ENCODE measurements at places on chromosomes 6 and 20.

DNA sequence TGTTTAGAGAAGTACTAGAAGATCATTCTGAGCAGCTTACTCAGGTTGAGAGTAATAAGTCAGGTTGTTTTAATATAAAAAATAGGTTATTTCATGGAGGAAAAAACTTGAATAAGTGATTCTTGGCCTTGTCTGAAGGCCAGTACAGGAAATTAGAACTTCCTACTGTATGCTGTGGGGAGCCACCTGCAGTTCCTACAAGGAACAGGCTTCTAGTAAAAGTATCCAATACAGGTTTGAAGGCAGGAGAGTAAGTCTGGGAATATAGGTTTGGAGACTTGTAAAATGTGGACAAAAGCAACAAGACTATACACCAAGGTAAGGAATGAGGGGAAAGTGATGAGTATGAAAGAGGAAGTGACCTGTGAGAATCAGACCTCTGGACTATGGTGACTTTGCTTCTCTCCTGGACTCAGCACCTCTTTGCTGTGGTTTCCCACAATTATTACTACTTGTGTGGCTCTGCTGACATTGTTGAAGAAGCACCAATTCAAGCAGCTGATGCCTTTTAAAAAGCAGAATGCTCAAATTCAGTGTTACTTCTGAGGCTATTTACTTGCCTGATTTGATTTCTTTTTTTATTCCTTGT is 278.6 kb downstream of the TBC1D7 start:
- no peaks in the 10 kb centered on the region for H3K36me3 ChIP-seq
- H3K4me3 ChIP-seq, result no peak overlapping the region
- DNase-seq, result no peak
- H3K4me1 ChIP-seq, result no peaks in the 10 kb centered on the region

GRCh38 chr6:31815025-31815838 is at the start of the genes HSPA1A and HSPA1L:
Gene HSPA1A, plus strand, starts transcription at chr6:31815543. Its CDS starts 214 bp downstream, at chr6:31815757.
Gene HSPA1L, minus strand, starts transcription at chr6:31815283. Its CDS starts 3,311 bp downstream, at chr6:31811972.
- peaks cover 30% of the 10 kb centered on the region for H3K4me1 ChIP-seq
- H3K36me3 ChIP-seq, result peaks cover 8% of the 10 kb centered on the region
- H3K27me3 ChIP-seq, result no peaks in the 10 kb centered on the region
- H3K4me3 ChIP-seq, result peak within 1 kb of the TSS; percentile 91
- DNase-seq, result peak; percentile 59
- peak within 1 kb of the TSS; percentile 90 for H3K27ac ChIP-seq

- DNase-seq, result no peak
- no peak overlapping the region for H3K27ac ChIP-seq
- H3K36me3 ChIP-seq, result no peaks in the 10 kb centered on the region
These were observed 89.4 kb upstream of the ISM1 start for GRCh38 chr20:13131688-13132087.

DNA sequence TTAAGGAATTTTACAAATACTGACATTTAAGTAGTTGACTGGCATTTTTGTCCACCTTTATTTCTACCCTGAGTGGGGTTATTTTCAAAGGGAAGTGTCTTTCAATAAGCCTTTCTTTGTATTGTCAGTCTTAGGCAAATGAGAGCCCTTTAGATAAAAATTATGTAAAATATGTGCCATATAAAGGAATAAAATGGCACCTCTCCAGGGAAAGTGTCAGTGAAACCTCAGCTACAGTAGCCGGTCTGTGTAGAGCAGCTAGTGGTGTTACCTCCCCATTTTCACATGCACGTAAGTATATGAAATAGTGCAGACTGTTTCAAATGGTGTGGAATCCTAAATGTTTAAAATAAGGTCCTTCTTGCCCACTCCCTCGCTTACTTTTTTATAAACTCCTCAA is 5.0 kb downstream of the FAM217B start:
- H3K4me1 ChIP-seq, result peaks cover 25% of the 10 kb centered on the region
- H3K36me3 ChIP-seq, result peaks cover 40% of the 10 kb centered on the region
- no peak for DNase-seq
- no peak overlapping the region for H3K4me3 ChIP-seq
- H3K27me3 ChIP-seq, result no peaks in the 10 kb centered on the region

DNA sequence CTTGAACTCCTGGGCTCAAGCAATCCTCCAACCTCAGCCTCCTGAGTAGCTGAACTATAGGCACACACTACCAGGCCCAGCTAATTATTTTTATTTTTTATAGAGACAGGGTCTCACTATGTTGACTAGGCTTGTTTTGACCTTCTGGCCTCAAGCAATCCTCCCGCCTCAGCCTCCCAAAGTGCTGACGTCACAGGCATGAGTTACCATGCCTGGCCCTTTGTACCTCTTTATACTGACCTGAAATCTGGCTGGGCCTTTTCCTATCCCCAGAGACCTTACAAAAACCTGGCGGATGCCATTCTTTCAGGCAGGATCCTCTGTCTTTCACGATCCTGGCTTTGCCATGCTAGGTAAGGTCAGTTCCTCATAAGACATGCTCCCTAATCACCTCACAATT is 11.5 kb downstream of the WFDC3 start:
- no peak overlapping the region for H3K4me3 ChIP-seq
- no peak overlapping the region for H3K27ac ChIP-seq
- H3K36me3 ChIP-seq, result no peaks in the 10 kb centered on the region
- H3K27me3 ChIP-seq, result peaks cover 11% of the 10 kb centered on the region
- H3K4me1 ChIP-seq, result peaks cover 9% of the 10 kb centered on the region

DNA sequence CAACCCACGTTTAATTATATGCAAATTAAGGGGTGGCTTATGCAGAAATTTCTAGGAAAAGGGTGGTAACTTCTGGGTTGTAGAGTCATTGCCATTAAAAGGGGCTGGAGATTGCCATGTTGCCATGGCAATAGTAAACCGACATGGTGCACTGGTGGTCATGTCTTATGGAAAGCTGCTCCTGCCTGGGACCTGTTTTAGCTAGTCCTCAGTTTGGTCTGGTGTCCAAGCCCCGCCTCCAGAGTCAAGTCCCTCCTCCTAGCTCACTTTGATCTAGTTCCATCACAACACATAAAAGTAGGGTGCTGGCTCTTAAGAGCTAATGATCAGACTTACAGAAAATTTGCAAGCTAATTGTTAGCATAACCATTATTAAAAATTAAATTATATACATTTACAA is 5.3 kb downstream of the SLC22A2 start:
- no peak for DNase-seq
- no peaks in the 10 kb centered on the region for H3K36me3 ChIP-seq
- H3K27me3 ChIP-seq, result peaks cover 4% of the 10 kb centered on the region
- no peak overlapping the region for H3K27ac ChIP-seq

GRCh38 chr6:40764726-40765125 is 177.6 kb upstream of the LRFN2 start:
- no peak for DNase-seq
- no peak overlapping the region for H3K4me3 ChIP-seq
- peaks cover 11% of the 10 kb centered on the region for H3K27me3 ChIP-seq
- H3K27ac ChIP-seq, result no peak overlapping the region
- peaks cover 2% of the 10 kb centered on the region for H3K4me1 ChIP-seq
- H3K36me3 ChIP-seq, result no peaks in the 10 kb centered on the region

GRCh38 chr6:52297433-52297832 is 12.9 kb upstream of the MCM3 start:
- H3K27me3 ChIP-seq, result no peaks in the 10 kb centered on the region
- H3K4me1 ChIP-seq, result peaks cover 38% of the 10 kb centered on the region
- peak overlapping the region; percentile 76 for H3K4me3 ChIP-seq
- H3K27ac ChIP-seq, result peak overlapping the region; percentile 99
- DNase-seq, result no peak
- H3K36me3 ChIP-seq, result no peaks in the 10 kb centered on the region

DNA sequence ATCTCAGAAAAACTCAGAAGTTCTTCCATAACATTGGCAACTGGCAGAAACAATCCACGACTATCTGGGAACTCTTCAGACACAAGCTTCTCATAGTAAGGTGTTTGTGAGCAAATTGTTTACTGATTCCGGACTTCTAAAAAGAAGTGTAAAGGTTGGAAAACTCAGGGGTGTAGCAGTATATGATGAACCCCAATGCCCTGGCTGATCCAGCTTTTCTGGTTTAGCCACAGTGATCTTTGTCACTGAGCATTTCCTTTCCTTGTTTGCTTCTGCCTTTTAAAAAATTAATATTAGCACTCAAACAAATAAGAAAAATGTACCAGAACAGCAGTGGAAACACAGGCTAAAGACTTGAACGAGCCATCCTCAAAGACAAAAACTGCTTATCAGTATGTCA is 4.9 kb downstream of the RGS17 start:
- H3K27ac ChIP-seq, result no peak overlapping the region
- H3K27me3 ChIP-seq, result peaks cover 31% of the 10 kb centered on the region
- no peaks in the 10 kb centered on the region for H3K36me3 ChIP-seq
- H3K4me3 ChIP-seq, result no peak overlapping the region

- no peaks in the 10 kb centered on the region for H3K4me1 ChIP-seq
- no peaks in the 10 kb centered on the region for H3K36me3 ChIP-seq
- H3K4me3 ChIP-seq, result no peak overlapping the region
- DNase-seq, result no peak
- no peaks in the 10 kb centered on the region for H3K27me3 ChIP-seq
These were observed 377.1 kb upstream of the BTBD3 start for GRCh38 chr20:11540558-11540957.

GRCh38 chr6:141359953-141360352 is 772.8 kb upstream of the GJE1 start:
- H3K36me3 ChIP-seq, result no peaks in the 10 kb centered on the region
- no peak overlapping the region for H3K4me3 ChIP-seq
- DNase-seq, result no peak
- H3K4me1 ChIP-seq, result peaks cover 11% of the 10 kb centered on the region
- H3K27ac ChIP-seq, result no peak overlapping the region

GRCh38 chr20:38870733-38871559 is 55.3 kb upstream of the FAM83D start:
- H3K27me3 ChIP-seq, result no peaks in the 10 kb centered on the region
- DNase-seq, result no peak

DNA sequence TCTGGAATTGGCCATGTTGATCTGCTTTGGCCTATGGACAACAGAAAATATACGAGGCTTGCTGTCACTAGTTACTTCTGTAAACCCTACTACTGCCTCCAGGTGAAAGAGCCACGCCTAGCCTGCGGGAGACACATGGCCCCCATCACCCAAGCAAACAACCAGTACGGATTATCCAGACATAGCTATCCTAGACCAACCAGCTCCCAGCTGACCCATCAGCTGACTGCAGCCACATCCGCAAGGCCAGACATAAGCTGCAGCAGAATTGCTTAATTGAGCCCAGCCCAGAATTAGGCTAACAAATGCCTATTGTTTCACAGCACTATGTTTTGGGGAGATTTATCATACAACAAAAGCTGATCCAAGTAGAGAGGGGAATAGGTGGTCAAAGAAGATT is 13.5 kb downstream of the REV3L start:
- H3K27me3 ChIP-seq, result no peaks in the 10 kb centered on the region
- H3K27ac ChIP-seq, result no peak overlapping the region
- DNase-seq, result no peak
- H3K36me3 ChIP-seq, result peaks cover 10% of the 10 kb centered on the region
- H3K4me3 ChIP-seq, result no peak overlapping the region

GRCh38 chr6:57303931-57304681 is 13.3 kb upstream of the PRIM2 start:
- no peaks in the 10 kb centered on the region for H3K4me1 ChIP-seq
- H3K4me3 ChIP-seq, result no peak overlapping the region
- H3K27me3 ChIP-seq, result peaks cover 20% of the 10 kb centered on the region
- no peak overlapping the region for H3K27ac ChIP-seq

DNA sequence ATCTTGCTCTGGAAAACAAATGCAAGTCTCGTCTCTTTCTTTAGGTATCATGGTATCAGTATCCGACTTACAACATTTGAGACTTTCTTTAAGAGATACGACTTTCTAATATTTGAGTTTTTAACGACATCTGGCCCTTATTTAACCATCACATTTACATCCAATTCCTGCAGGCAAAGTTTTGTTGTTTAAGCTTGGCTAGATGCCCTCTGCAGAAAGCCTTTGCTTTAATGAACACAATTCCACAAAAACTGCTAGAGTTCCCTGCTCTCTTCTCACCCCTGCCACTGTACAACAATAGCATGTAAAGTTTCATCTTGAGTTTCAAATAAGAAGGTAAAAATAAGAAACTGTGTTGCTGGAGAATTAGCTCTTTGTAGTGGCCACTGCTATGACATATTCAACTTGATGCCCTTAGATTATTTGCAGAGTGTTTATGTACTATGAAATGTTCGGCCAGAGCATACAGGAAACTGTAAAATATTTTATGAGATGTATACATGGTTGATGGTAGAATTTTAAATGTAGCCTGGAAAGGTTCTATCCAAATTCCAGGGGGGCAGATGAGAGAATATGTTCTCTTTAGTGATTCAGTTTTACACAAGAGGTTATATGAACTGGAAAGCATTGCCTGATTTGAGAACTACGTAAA is 438.6 kb downstream of the CDC5L start:
- H3K27me3 ChIP-seq, result no peaks in the 10 kb centered on the region
- no peak for DNase-seq
- no peak overlapping the region for H3K27ac ChIP-seq
- H3K4me3 ChIP-seq, result no peak overlapping the region

- peaks cover 34% of the 10 kb centered on the region for H3K4me1 ChIP-seq
- peak overlapping the region; percentile 91 for H3K4me3 ChIP-seq
- peaks cover 4% of the 10 kb centered on the region for H3K36me3 ChIP-seq
These were observed 575 bp upstream of the CNR1 start for GRCh38 chr6:88166493-88167351.

GRCh38 chr6:41370488-41371111 is 35.2 kb downstream of the NCR2 start:
- no peak overlapping the region for H3K4me3 ChIP-seq
- H3K27ac ChIP-seq, result no peak overlapping the region
- H3K4me1 ChIP-seq, result peaks cover 43% of the 10 kb centered on the region

GRCh38 chr20:40980828-40981310 is 47.8 kb upstream of the TOP1 start:
- peaks cover 2% of the 10 kb centered on the region for H3K36me3 ChIP-seq
- no peak for DNase-seq
- peaks cover 9% of the 10 kb centered on the region for H3K27me3 ChIP-seq
- H3K27ac ChIP-seq, result no peak overlapping the region
- H3K4me3 ChIP-seq, result no peak overlapping the region

GRCh38 chr20:46203510-46203837 is 85.4 kb downstream of the CD40 start:
- no peaks in the 10 kb centered on the region for H3K36me3 ChIP-seq
- no peak overlapping the region for H3K27ac ChIP-seq
- H3K4me1 ChIP-seq, result peaks cover 13% of the 10 kb centered on the region

DNA sequence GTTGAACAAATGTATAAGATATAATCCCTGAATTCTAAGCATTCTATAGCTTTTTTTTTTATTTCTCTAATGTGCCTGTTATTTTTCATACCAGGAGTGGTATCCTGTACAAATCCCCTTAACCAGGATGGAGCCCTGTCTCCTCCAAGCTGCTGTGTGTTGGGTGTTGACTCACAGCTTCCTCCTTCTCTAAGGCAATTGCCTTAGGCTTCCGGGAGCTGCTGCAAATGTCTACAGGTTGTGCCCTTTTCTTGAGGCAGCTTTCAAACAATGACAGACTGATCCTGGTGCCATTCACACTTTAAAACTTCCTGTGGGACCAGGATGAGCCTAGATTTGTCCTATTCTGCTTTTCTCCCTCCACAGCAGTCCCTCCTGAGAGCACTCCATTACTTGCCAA is 173.2 kb downstream of the BTBD3 start:
- no peak overlapping the region for H3K4me3 ChIP-seq
- no peaks in the 10 kb centered on the region for H3K27me3 ChIP-seq
- H3K27ac ChIP-seq, result no peak overlapping the region
- no peaks in the 10 kb centered on the region for H3K36me3 ChIP-seq
- no peaks in the 10 kb centered on the region for H3K4me1 ChIP-seq
- DNase-seq, result no peak

- no peak overlapping the region for H3K27ac ChIP-seq
- no peak overlapping the region for H3K4me3 ChIP-seq
- H3K4me1 ChIP-seq, result peaks cover 47% of the 10 kb centered on the region
- no peaks in the 10 kb centered on the region for H3K27me3 ChIP-seq
- peaks cover 4% of the 10 kb centered on the region for H3K36me3 ChIP-seq
These were observed 7.3 kb downstream of the SCML4 start for GRCh38 chr6:107816818-107817217.

- H3K4me3 ChIP-seq, result no peak overlapping the region
- DNase-seq, result no peak
- no peak overlapping the region for H3K27ac ChIP-seq
These were observed 171.3 kb upstream of the CST7 start for GRCh38 chr20:24777746-24778145.
